DMS53 (cell line): ENCODE measurements at places on chromosomes 3 and 15.

DNA sequence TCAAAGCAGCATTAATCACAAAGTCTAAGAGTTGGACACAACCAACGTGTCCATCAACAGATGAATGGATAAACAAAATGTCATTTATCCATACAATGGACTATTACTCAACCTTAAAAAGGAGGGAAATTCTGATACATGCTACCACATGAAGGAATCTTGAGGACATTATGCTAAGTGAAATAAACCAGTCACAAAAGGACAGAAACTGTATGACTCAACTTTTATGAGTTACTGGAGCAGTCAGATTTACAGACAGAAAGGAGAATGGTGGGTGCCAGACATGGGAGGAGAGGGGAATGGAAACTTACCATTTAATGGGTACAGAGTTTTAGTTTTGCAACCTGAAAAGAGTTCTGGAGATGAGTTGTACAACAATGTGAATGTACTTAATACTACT lies 43.0 kb upstream of the SEC13 start:
- no peak for DNase-seq

DNA sequence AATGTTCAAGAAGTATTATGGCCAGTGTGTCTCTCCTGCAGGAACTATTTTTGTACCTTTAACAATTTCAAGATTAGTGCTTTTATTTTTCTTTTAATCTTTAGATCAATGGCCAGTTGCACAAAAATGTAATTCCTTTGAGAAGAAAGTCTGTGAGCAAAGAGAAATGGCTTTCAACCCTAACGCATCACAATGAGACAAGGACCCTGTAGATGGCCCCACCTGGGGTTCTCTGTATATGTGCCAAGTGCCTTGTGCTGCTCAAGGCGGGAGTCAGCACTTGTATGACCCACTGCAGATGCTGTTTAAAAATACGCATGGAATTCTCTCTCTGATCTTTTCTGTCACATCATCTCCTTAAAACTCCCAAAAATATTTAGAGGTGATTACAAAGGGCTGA lies 453.4 kb downstream of the OCA2 start:
- DNase-seq: no peak

DNA sequence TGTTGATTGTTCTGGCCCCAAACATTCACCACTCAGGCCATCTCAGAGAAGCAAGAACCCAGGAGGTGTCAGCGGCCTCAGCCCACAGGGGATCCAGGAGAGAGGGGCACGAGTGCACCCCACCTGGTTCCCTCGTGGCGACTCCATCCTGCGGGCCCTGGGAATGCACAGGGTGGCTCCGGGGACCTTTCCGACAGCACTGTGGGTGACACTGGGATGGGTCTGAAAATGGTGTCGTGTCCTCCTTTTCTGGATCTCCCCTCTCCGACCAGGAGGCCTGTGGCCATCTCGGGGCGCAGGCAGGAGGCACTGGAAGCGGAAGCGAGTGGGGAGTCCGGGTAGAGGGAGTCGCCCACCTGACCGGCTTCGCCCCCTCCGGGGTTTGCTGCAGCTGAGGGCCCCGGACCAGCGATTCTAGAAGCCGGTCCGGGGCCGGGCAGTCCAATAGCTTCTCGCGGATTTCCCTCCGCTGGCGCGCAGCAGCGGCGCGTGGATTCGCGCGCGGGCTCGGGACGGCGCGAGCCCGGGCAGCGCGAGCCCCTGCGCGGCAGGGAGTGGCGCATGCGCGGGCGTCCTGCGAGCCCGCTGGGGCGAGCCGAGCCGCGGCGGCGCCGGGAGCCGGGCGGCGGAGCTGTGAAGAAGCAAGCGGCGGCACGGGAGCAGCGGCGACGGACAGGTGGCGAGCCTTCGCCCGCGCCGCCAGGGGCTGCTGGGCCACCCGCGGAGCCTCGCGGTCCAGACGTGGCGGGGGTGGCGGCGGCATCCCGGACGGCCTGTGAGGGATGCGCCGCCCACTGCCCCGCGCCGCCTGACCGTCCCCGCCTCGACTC lies at the start of gene DOCK3:
Gene DOCK3 (plus strand): TSS at position 579 of the 830 bp plus-strand sequence. CDS start 337 bp downstream, outside the sequence.
- peak; percentile 71 for DNase-seq

- DNase-seq: no peak
Measured at GRCh38 chr15:94004697-94005096, 226.7 kb upstream of the MCTP2 start.

DNA sequence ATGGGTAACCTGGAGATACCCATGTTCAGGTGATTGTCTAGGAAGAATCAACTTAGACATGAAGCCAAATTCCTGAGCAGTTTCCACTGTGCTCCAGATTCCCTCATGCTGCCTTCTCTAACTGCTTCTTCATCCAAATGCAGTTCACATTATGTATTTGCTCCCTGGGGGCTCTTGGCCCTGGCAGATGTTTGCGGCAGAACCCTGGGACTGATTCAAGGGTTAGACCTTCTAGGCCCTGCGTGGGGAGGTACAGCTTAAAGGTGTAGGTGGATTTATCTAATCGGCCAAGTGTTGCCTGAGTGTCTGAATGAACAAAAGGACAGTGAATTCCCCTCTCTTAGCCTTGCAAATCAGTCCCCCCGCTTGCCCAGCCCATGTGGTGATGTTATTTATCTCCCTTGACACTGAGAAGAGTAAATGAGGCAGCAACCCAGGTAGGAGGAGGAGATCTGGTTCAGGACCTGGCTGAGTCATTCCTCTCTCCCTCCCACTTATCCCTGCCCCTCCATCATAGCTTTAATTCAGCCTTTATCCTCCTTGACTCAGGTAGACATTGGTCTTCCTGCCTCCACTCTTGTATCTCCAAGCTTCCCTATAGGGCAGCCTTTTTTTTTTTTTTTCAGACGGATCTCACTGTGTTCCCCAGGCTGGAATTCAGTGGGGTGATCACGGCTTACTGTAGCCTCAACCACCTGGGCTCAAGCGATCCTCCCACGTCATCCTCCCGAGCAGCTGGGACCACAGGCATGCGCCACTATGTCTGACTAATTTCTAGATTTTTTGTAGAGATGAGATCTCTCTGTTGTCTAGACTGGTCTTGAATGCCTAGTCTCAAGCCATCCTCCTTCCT lies 54.8 kb downstream of the MAGEF1 start:
- DNase-seq: peak; percentile 29

DNA sequence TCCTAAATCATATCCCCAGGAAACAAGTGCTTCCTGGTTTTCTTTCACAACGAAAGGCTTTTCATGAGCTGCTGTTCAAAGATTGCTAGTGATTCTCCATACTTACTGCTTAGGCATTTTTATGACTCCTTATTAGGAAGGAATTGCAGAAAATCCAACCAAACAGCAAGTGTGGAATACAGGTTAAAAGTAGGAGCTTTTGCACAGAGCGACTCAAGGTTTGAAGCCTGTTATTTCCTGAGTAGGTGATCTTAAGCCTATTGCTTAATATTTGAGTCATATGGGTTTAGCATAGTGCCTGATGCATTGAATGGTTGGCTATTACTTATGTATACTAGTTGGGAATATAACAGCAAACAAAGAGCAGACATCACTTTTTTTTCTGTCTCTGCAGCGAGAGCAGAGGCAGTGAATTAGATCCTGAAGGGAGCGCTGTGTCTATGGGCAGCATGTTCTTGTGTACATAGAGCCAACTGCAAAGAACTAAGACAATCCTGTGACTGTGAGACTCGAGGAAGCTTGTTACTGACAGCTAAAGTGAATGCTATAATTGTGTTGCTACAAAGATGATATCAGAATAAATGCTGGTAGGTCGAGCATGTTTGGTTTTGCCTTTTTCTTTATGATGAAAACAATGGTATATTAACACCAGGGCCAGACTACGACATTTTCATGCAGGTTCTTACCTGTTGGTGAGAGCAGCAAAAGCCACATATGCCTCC lies 6.3 kb downstream of the TM4SF1 start:
- peak; percentile 67 for DNase-seq

- DNase-seq: no peak
Measured at GRCh38 chr3:156497326-156497725, 57.6 kb downstream of the SSR3 start.

GRCh38 chr3:122246199-122246598 lies 62.7 kb downstream of the CASR start:
- no peak for DNase-seq

DNA sequence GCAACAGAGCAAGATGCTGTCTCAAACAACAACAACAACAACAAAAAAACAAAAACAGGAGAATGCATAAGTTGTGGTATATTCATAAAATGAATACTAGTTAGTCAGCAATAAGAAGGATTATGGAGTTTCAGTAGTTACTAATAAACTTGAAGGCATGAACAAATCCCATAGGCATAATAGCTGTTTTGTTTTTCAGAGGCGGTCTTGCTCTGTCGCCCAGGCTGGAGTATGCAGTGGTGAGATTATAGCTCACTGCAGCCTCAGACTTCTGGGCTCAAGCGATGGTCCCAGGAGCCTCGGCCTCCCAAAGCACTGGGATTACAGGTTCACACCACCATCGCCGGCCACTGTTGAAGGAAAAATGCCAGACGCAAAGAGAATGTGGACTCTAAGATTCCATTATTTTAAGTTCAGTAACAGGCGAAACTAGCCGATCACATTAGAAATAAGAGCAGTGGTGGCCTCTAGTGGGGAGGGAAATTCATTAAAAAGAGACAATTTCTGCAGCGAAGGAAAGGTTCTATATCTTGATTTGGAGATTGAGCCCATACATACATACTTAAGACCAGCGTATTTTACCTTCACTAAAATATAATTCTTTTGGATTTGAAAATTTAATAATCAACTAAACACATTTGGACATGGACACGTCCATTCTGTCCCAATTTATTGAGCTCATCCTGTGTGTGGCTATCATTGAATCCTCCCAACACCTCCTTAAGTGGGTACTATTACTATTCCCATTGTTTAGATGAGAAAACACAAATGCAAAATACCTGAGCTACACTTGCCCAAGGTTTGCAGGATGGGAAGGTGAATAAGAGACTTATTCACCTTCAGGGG lies 27.4 kb upstream of the HDAC11 start:
- DNase-seq: peak; percentile 67

DNA sequence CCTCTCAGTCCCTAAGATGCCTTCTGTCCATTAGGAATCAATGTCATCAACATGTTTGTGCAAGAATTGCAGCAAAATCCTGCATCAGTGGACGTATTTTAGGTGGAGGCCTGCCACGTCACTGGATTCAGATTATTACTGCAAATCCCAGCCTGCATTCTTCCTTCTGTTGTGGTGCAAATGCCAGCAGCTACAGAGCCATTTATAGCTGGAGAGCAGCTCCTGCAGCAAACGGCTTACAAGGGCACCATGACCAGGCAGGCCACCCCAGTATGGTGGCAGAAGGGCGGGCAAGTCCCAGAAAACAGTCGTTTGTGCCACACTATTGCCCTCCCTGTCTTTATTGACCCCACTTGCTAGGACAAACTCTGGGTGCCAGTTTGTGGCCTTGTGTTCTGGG lies 74.7 kb downstream of the SNRK start:
- DNase-seq: no peak

GRCh38 chr3:175692256-175692655 lies 833.1 kb downstream of the NAALADL2 start:
- DNase-seq: no peak

DNA sequence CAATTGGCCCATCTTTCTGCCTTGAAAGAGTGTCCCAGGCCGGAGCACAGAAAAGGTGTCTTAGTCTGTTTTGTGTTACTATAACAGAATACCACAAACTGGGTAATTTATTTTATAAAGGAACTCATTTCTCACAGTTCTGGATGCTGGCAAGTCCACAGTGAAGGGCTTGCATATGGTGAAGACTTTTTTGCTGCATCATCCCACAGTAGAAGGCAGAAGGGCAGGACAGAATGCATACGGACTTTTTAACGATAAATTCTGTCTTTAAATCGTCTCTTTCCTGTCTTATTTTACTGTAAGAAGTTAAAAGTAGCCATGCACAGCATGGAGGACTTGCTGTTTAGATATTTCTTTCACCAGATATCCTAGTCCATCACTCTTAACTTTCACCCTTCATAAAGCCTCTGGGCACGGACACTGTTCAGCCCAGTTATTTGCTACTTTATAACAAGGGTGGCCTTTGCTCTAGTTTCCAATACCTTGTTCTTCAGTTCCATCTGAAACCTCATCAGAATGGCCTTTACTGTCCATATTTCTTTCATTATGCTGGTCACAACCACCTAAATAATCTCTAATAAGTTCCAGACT lies 10.3 kb upstream of the EIF1B start:
- DNase-seq: no peak

- no peak for DNase-seq
Measured at GRCh38 chr3:168090306-168091085, 5.2 kb downstream of the GOLIM4 start.

- peak; percentile 20 for DNase-seq
Measured at GRCh38 chr3:8713901-8714759, 19.5 kb upstream of the CAV3 start.

- DNase-seq: peak; percentile 51
Measured at GRCh38 chr3:112437146-112438022, 61.9 kb downstream of the BTLA start.

DNA sequence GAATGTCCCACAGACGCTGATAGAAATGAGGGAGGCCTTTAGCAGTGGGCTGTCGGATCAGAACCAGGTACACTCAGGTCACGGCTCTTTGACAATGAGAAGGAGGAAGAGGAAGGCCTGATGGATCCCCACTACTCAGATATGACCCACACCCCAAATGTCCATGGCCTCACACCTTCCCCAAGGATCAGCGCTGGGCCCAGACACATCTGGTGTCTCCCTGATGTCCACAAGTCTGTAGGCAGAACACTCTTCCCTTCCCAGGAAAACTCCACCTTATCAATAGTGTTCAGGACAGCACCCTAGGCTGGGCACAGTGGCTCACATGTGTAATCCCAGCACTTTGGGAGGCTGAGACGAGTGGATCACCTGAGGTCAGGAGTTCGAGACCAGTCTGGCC lies 33.3 kb upstream of the SFMBT1 start:
- no peak for DNase-seq

DNA sequence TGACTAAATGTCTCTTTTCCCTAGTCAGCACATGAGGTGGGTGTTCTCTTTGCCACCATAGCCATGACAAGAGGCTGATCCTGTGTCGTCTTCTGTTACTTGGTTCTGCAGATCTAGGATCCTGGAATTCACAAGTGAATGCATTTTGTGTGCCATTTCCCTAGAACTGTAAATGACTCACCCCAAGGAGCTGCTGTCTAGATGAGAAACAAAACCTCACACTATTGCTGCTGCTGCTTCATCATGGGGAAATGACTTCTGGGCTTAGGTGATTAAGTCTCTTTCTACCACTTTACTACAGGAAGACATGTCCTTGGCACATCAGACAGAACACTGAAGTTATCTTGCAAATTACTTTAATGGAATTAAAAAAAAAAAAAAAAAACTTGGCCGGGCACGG lies 54.9 kb downstream of the SLCO3A1 start:
- no peak for DNase-seq

GRCh38 chr3:136818191-136818768 lies 646 bp upstream of the SLC35G2 start:
- DNase-seq: peak; percentile 91

GRCh38 chr15:91561371-91562100 lies 292.0 kb upstream of the SLCO3A1 start:
- no peak for DNase-seq

GRCh38 chr15:50415752-50416404 lies 8.3 kb upstream of the USP8 start:
- peak; percentile 76 for DNase-seq

- DNase-seq: no peak
Measured at GRCh38 chr15:94476686-94477085, 245.3 kb downstream of the MCTP2 start.

- DNase-seq: no peak
Measured at GRCh38 chr3:12901623-12902045, 60.3 kb upstream of the RPL32 start.
